ENCODE measurements at places on chromosomes 4 and X. TPM values are rescaled to one million over a fixed set of nuclear protein-coding genes. Genes with fewer than 3 reads are reported as not detected.

- H3K4me3 ChIP-seq = no peak overlapping the region
- no peaks in the 10 kb centered on the region for H3K36me3 ChIP-seq
- no peak overlapping the region for H3K27ac ChIP-seq
- DNase-seq = no peak
Observed at GRCh38 chr4:68445111-68445510, 2.2 kb upstream of the TMPRSS11E start.

GRCh38 chr4:146852360-146852759 is 93.3 kb downstream of the TTC29 start:
- H3K4me1 ChIP-seq = no peaks in the 10 kb centered on the region
- H3K27me3 ChIP-seq = peaks cover 43% of the 10 kb centered on the region
- H3K36me3 ChIP-seq = no peaks in the 10 kb centered on the region
- H3K4me3 ChIP-seq = no peak overlapping the region
- no peak overlapping the region for H3K27ac ChIP-seq

- no peaks in the 10 kb centered on the region for H3K4me1 ChIP-seq
- H3K27me3 ChIP-seq = no peaks in the 10 kb centered on the region
- no peak for DNase-seq
- no peak overlapping the region for H3K4me3 ChIP-seq
- no peak overlapping the region for H3K27ac ChIP-seq
- no peaks in the 10 kb centered on the region for H3K36me3 ChIP-seq
Observed at GRCh38 chr4:141013899-141014298, 119.4 kb downstream of the RNF150 start.

GRCh38 chrX:39497702-39498265 is 600.0 kb downstream of the BCOR start:
- H3K27me3 ChIP-seq = peaks cover 57% of the 10 kb centered on the region
- no peak overlapping the region for H3K27ac ChIP-seq
- peaks cover under 1% of the 10 kb centered on the region for H3K4me1 ChIP-seq
- no peak for DNase-seq

DNA sequence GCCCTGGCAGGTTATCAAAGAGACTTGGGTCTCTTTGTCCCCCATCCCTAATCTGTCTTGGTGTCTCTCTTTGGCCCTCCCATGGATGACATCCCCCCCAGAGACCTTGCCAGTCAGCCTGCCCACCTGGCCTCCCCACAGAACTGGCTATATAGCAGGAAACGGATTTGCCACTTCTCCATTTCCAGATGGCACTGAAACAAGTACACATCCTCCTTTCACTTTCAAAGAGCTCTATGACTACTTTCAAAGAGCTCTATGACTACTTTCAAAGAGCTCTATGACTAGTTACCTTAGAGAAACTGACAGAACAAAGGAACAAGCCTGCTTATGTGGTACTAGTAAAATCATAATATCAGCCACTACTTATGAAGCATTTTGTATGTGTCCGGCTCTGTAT is 175.3 kb downstream of the MAML3 start:
- H3K27me3 ChIP-seq = no peaks in the 10 kb centered on the region
- H3K4me1 ChIP-seq = peaks cover 9% of the 10 kb centered on the region
- no peak for DNase-seq
- no peaks in the 10 kb centered on the region for H3K36me3 ChIP-seq
- H3K27ac ChIP-seq = no peak overlapping the region
- no peak overlapping the region for H3K4me3 ChIP-seq

DNA sequence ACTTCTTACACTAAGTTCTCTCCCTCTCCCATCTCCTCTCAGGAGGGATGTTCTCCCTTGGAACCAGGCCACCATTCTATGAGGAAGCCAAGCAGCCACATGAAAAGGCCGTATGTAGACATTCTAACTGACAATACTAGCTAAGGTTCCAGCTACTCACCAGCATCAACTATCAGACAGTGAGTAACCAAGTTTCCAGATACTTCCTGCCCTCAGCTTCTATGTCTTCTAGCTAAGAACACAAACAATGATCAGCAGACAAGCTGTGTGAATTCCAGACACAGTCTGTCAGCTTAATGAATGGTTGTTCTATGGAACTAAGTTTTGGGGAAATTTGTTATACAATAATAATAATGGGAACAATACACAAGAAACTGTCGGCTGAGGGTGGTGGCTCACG is 50.8 kb downstream of the SMIM14 start:
- H3K27me3 ChIP-seq = no peaks in the 10 kb centered on the region
- H3K27ac ChIP-seq = no peak overlapping the region
- H3K4me3 ChIP-seq = no peak overlapping the region

GRCh38 chrX:124113621-124114600 is 152.4 kb downstream of the STAG2 start:
- no peaks in the 10 kb centered on the region for H3K27me3 ChIP-seq
- H3K36me3 ChIP-seq = no peaks in the 10 kb centered on the region
- no peak overlapping the region for H3K4me3 ChIP-seq

- no peak overlapping the region for H3K4me3 ChIP-seq
- H3K27me3 ChIP-seq = peaks cover 93% of the 10 kb centered on the region
- no peaks in the 10 kb centered on the region for H3K36me3 ChIP-seq
- DNase-seq = no peak
- H3K27ac ChIP-seq = no peak overlapping the region
Observed at GRCh38 chrX:37818031-37818430, 29.3 kb downstream of the DYNLT3 start.

DNA sequence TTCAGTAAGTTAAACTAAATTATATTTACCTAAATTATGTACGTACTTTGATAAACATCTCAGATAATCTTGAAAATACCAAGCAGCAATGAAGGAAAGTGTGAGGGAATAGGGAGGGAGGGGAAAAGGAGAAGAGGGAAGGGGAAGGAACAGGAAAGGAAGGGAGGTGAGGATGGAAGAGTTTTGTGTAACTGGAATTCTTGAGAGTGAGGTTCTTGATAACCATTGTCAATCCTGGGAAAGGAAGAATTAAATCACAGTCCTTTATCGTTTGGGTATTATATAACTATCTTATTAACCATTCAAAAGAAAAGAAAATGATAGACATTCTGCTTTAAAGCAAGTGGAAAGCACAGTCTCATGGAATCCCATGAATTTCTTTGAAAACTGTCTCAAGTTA is 795.0 kb downstream of the CCSER1 start:
- no peak overlapping the region for H3K27ac ChIP-seq
- H3K4me3 ChIP-seq = no peak overlapping the region
- no peaks in the 10 kb centered on the region for H3K4me1 ChIP-seq

DNA sequence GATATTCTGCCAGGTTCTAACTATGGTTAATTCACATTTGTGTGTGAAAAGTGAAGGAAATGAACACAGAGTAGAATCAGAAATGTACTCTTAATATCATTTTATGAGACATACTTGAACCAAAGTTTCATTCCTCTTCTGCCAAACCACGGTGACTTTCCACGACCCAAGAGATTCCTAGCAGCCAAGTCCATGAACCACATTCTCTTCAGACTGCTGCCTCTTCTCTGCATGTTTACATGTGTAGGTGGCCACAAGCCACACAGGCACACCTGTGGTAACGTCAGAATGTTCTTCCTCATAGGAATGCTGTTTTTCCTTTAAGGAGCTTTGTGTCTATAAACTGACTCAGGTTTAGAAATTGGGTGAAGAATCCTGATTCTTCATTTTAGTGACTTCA is 1411.2 kb downstream of the RAPGEF2 start:
- H3K4me3 ChIP-seq = no peak overlapping the region
- DNase-seq = no peak
- no peaks in the 10 kb centered on the region for H3K36me3 ChIP-seq
- no peaks in the 10 kb centered on the region for H3K4me1 ChIP-seq

- DNase-seq = peak; percentile 87
- H3K4me1 ChIP-seq = peaks cover 40% of the 10 kb centered on the region
- peak overlapping the region; percentile 9 for H3K4me3 ChIP-seq
- peak overlapping the region; percentile 90 for H3K27ac ChIP-seq
- no peaks in the 10 kb centered on the region for H3K27me3 ChIP-seq
- peaks cover 25% of the 10 kb centered on the region for H3K36me3 ChIP-seq
Observed at GRCh38 chrX:65677954-65678469, 10.6 kb downstream of the MSN start.

DNA sequence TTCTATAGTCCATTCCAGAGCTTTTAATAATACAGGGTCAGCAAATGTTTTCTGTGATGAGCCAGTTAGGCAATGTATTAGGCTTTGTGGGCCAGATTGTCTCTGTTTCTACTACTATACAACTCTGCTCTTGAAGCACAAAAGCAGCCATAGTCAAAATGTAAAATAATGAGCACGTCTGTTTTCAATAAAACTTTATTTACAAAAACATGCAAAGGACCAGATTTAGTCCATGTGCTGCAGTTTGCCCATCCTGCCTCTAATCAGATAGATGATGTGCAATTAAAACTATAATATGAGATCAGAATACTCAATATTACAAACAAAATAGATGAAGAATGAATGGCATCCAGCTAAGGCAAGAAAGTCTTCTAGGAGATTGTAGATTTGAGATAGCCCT is 127.8 kb upstream of the FRMPD4 start:
- H3K27me3 ChIP-seq = no peaks in the 10 kb centered on the region
- H3K4me3 ChIP-seq = no peak overlapping the region
- no peak overlapping the region for H3K27ac ChIP-seq
- no peaks in the 10 kb centered on the region for H3K36me3 ChIP-seq
- DNase-seq = no peak

DNA sequence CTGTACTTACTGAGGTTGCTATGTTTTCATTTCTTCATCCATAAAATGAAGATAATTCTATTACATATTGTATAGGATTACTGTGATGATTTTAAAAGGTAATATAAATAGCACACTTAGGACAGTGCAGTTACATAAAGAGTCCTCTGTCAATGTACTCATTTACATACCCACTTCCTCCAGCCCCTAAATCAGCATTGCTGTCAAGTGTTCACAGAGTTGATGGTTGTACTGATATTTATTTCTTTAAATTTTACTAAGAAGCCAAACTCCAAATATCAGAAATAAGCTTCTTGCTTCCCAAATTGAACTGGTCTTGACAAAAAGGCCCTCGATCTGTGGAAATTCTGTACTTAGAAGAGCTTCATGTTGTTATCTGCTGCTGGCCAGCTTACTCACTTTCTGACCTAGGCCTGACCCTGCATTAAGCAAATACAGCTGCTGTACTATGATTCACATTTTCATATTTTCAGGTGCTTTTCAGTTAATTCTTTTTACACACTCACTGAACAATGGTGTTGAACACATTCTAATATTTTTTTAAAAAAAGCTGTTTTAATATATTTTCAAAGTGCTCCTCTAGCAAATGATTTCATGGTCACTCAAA is 259.6 kb downstream of the UNC5C start:
- H3K4me1 ChIP-seq = peaks cover 6% of the 10 kb centered on the region
- no peak overlapping the region for H3K4me3 ChIP-seq
- H3K36me3 ChIP-seq = no peaks in the 10 kb centered on the region
- DNase-seq = peak; percentile 58

- H3K4me1 ChIP-seq = peaks cover 10% of the 10 kb centered on the region
- peaks cover 9% of the 10 kb centered on the region for H3K27me3 ChIP-seq
- H3K27ac ChIP-seq = no peak overlapping the region
- DNase-seq = no peak
Observed at GRCh38 chrX:87808576-87809243, 291.1 kb downstream of the KLHL4 start.

DNA sequence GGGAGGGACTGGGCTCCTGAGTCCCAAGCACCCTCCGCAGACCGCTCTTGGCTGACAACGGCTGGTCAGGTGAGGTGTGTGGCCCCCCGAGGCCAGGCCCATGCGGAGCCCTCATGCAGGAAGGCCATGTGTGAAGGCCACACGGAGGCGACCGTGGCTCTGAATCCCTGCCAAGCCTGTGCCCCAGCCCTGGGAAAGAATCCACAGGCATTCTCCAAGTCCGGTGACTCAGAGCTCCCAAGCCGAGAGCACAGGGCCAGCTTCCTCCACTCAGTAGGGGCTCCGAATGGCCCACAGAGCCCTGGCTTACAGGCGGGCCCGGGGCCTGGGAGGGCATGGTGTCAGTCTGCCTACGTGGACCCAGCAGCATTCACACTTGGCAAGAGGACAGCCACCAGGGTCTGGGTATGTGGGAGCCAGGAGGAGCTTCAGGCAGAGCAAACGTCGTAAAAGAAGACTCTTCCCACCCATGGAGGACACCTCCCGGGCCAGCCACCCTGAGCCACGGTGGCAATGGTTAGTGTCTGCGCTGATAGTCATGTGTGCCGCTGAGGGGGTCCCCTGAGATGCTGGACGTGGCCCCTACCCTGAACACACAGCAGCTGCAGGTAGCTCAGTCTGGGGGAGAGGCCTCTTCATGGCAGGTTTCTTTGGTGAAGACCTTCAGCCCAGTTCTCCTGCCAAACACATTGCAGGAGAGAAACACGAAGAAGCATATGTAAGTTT is 105.7 kb downstream of the PSAPL1 start:
- no peak overlapping the region for H3K4me3 ChIP-seq
- no peaks in the 10 kb centered on the region for H3K36me3 ChIP-seq
- peak; percentile 65 for DNase-seq

DNA sequence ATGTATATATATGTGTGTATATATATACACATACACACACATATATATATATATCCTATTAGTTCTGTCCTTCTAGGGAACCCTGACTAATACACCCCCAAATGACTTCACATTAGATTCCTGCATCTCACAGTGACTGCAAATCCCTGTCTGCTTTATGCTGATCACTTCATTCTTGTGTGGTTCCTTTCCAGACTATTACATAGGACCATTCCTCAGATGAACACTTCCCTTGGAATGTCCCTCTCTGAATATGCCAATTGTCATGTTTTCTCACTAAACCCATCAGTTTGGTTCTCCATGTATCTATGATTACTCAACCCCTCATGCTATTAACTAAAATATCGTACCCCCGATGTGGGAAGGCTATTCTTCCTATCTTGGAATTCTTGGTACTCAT is 605.2 kb upstream of the NR3C2 start:
- H3K27ac ChIP-seq = no peak overlapping the region
- H3K4me1 ChIP-seq = no peaks in the 10 kb centered on the region
- no peaks in the 10 kb centered on the region for H3K27me3 ChIP-seq
- no peaks in the 10 kb centered on the region for H3K36me3 ChIP-seq
- no peak overlapping the region for H3K4me3 ChIP-seq
- DNase-seq = no peak

- no peak overlapping the region for H3K27ac ChIP-seq
- DNase-seq = no peak
- H3K36me3 ChIP-seq = no peaks in the 10 kb centered on the region
- no peaks in the 10 kb centered on the region for H3K4me1 ChIP-seq
- no peak overlapping the region for H3K4me3 ChIP-seq
Observed at GRCh38 chrX:115491766-115492165, 69.2 kb upstream of the PLS3 start.

- no peak overlapping the region for H3K27ac ChIP-seq
- H3K4me1 ChIP-seq = no peaks in the 10 kb centered on the region
- peaks cover 2% of the 10 kb centered on the region for H3K27me3 ChIP-seq
- no peak overlapping the region for H3K4me3 ChIP-seq
- DNase-seq = peak; percentile 16
Observed at GRCh38 chrX:44651358-44651757, 108.7 kb upstream of the FUNDC1 start.

Gene RASL11B
- 2.6 TPM for total RNA-seq

Gene FHDC1
- total RNA-seq = 2.0 TPM

Gene MAGEE1
- 0.47 TPM for total RNA-seq

Gene ANOS1
- total RNA-seq = 0.05 TPM

Gene MSANTD1
- total RNA-seq = 0.37 TPM

Gene FRG2
- not detected for total RNA-seq

Gene BEX5
- total RNA-seq = not detected

Gene ARHGAP6
- total RNA-seq = not detected

Gene INTU
- 5.9 TPM for total RNA-seq

Gene CPE
- 9.1 TPM for total RNA-seq

Gene FHIP1A
- 19.8 TPM for total RNA-seq

All from MCF 10A (cell line).